Activated CD4-positive, alpha-beta T cell treated with anti-CD3 and anti-CD28 coated beads for 4 hours (primary cell): ENCODE measurements at places on chromosomes 3 and 15.

- DNase-seq, result no peak
Observed at GRCh38 chr3:179949412-179949811, 87.3 kb downstream of the PEX5L start.

- no peak for DNase-seq
Observed at GRCh38 chr3:78026318-78026828, 986.5 kb downstream of the ROBO2 start.

DNA sequence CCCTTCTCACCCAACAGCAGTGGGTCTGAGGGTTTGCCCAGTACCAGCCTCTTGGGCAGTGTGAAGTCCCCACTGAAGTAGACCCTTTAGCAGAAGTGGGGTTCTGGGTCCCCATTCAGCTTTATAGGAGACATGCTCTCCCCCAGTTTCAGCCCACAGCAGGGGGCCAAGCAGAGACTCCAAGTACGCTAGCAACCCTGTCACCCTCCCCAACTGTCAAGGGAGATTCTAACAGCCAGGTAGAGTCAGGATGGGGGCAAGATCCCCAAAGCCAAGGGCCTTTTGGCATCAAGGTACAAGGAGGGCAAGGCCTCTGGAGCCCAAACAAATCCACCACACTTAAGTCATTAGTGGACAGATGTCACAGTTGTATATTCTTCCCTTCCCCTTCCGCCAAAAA is 1.8 kb downstream of the RBPMS2 start:
- no peak for DNase-seq

- no peak for DNase-seq
Observed at GRCh38 chr15:100279446-100279845, 62.3 kb downstream of the ADAMTS17 start.

GRCh38 chr3:102449341-102449740 is 14.5 kb downstream of the ZPLD1 start:
- no peak for DNase-seq
